MG63 (cell line): ENCODE measurements at places on chromosomes 12 and 14. TPM values are rescaled to one million over a fixed set of nuclear protein-coding genes. Genes with fewer than 3 reads are reported as not detected.

DNA sequence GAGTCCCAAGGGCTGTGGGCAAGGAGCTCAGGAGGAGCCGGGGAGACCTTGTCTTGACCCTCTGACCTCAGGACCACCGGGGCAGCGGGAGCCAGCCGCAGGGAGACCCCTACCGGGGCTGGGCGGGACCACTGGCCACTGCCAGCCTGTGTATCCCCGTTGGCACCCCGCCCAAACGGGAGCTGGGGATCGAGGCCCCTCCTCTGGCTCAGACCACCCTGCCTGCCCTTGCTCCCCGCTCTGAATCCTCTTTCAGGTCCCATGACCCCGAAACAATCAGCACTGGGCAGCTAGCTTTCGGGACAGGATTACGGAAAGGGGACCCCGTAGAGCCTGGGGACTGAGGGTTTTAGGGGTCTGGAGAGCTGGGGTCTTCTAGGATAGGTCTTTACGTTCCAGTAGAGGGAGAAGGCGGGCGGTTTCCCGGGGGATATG lies 1.3 kb downstream of the GLI1 start:
- no peak for DNase-seq

GRCh38 chr12:44433659-44434058 lies 442.5 kb downstream of the NELL2 start:
- no peak for DNase-seq

Gene SOX5
- not detected in 2 replicates for total RNA-seq

DNA sequence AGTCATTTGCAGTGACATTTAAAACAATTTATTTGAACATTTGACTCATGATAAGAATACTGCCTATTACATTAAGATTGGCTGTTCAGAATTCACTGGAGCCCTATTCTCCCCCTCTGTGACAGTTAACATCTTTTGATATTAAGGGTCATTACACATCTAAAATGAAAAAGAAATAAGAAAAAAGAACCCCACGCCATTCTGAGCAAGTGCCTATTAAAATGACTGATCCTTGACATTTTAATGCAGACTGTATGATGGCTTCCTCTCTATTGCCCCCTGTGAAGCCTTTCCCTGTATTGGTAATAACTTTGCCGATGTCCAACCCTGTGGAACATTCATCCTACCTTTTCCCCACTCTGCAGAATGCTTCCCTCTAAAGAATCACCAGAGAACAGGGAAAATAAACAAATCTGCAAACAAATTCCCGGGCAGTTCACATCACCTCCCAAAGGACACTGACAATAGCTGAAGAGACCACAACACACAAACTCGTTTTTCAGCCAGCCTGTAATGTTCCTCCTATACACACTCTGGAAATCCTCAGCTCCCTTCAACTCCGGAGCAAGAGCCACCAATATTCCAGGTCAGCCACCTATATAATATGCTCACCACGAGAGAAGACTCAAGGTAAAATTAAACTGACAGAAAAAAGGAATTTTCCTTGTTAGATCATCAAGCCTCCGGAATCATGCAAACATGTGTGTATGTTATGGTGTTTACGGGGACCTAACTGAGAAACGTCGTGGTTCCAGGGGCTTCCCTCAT lies 2.1 kb downstream of the NIN start:
- no peak for DNase-seq

DNA sequence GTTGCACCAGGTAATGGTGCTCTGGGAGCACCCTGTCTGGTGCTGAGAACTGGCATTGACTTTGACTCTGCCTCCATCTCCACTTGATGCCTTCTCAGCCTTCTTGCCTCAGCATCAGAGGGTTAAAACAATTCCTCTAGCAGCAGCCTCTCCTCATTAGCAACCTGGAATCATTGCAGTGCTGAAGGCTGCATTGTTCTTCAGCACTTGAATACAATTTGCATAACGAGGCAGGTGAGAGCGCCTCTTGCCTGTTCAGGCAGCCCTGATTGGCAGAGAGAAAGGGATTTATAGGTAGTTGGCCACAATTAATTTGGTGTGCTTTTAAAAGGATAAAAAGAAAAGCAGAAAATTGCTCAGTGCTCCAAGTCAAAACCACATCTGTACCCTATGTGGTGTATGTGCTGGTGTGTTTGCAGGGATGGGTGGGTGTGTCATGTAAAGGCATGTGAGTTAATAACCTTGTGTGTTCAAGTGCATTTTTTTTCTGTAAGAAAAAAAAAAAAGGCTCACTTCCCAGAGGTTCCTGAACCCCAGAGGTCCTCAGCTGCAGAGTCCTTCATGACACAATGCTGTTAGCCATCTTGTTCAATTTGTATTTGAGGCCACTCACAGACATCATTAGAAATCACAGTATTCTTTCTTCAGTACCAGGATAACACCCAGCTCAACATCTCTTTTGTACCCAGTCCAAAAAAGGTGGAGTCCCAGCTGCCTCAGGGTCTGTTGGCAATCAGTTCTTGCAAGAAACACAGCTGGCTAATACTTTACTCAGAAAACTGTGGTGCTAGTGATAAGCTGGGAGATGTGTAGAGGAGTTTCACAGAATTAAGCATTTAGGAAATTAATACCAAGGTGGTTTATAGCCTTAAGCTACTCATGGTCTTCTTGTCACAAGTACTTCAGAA lies 385.6 kb downstream of the GRIN2B start:
- no peak for DNase-seq

- no peak for DNase-seq
Measured at GRCh38 chr14:104692261-104692938, 3.0 kb downstream of the INF2 start.

Gene PAWR
- 25.5 and 80.3 TPM in 2 replicates for total RNA-seq

Gene CSRP2
- 10.6 and 15.8 TPM in 2 replicates for total RNA-seq

DNA sequence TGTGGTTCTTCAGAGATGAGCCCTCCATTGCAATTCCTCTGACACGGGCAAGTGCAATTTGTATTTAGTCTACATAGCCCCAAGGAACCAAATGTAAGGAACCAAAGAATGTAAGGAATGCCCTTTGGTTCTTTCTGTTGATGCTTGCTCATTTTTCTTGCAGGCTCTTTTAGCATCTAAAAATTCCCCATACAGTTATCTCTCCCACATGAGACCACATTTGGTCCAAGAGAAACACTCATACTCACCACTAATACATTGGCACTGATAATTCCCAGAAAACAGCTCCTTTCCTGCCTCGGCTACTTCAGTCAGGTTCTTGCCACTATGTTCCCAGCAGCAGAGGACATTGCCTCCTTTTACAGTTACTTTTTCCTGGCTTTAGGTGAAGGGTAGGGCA lies 332.6 kb downstream of the AEBP2 start:
- peak; percentile 44 for DNase-seq

DNA sequence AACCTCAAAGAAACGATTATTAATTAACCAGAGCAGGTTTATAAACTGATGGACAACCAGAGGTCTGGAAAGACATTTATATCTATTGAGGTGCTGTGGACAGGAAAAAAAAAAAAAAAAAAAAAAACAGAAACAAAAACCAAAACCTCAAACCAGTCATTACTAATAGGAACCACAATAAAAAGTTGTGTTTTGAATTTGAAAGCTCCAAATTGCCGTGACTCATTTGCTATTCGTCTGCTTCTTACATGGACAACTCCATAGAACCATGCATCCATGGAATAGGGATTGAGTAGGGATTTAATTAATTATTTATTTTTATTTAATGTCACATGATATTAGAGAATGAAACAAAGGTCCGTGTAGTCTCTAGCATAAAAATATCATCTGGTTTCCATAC lies 134.1 kb upstream of the SSTR1 start:
- no peak for DNase-seq

Gene MANSC4
- not detected in 2 replicates for total RNA-seq

- DNase-seq: no peak
Measured at GRCh38 chr14:20343862-20344220, 406 bp downstream of the PARP2 start.

DNA sequence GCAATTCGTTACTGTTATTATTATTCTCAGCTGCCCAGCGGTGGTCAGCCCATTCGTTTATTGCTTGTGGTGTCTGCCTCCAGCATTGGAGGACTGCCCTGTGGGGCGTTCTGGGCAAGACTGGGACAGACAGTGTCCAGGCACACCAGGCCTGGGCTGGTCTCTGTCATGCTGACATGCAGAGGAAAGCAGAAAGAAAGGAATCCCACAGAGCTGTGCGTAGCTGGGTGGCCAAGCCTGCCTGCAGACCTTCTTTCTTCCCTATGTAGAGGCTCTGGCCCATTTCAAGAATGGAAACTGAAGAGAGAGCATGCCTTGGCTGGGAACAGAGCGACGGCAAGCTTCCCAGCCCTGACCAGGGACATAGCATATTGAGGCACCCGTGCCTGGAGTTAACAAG lies 525.3 kb upstream of the TBX3 start:
- no peak for DNase-seq

GRCh38 chr12:112344220-112344619 lies 38.0 kb downstream of the HECTD4 start:
- DNase-seq: no peak

GRCh38 chr12:70002097-70002911 lies 177.3 kb downstream of the MYRFL start:
- DNase-seq: peak; percentile 35
